ENCODE measurements at places on chromosomes 1 and 21. TPM values are rescaled to one million over a fixed set of nuclear protein-coding genes. Genes with fewer than 3 reads are reported as not detected.

Gene TACSTD2
- total RNA-seq, result 15.8 TPM

Gene MROH9
- total RNA-seq, result not detected

Gene ANKRD65
- total RNA-seq, result 0.07 TPM

Gene KCNJ9
- not detected for total RNA-seq

Gene TOR3A
- 34.8 TPM for total RNA-seq

Gene LAMB3
- 7.1 TPM for total RNA-seq

Gene PLPPR5
- total RNA-seq, result not detected

Gene LGR6
- total RNA-seq, result not detected

Gene TCHH
- not detected for total RNA-seq

Gene CFHR3
- total RNA-seq, result not detected

Gene FCRL4
- not detected for total RNA-seq

Gene PTGFRN
- 59.4 TPM for total RNA-seq

Gene CDA
- total RNA-seq, result 0.67 TPM

Gene LEFTY2
- not detected for total RNA-seq

Gene S100A8
- not detected for total RNA-seq

Gene NR5A2
- total RNA-seq, result 2.6 TPM

Gene TMEM269
- total RNA-seq, result not detected
